Adrenal gland (tissue), 19 donors: ENCODE measurements at places on chromosomes 16 and 17.

- no peak for DNase-seq
- H3K27ac ChIP-seq: peak overlapping the region; percentile 53
- peaks cover 4% of the 10 kb centered on the region for H3K4me1 ChIP-seq
- peaks cover 84% of the 10 kb centered on the region for H3K36me3 ChIP-seq
- no peaks in the 10 kb centered on the region for H3K27me3 ChIP-seq
- H3K4me3 ChIP-seq: no peak overlapping the region
These were observed 23.9 kb downstream of the ACLY start for GRCh38 chr17:41894791-41895331.

- DNase-seq: peak; percentile 76
- no peaks in the 10 kb centered on the region for H3K36me3 ChIP-seq
- H3K27me3 ChIP-seq: no peaks in the 10 kb centered on the region
These were observed at the start of gene CTF1 for GRCh38 chr16:30896261-30896888. CTF1 (plus strand) TSS chr16:30896614; CDS start chr16:30896644, 30 bp downstream.

DNA sequence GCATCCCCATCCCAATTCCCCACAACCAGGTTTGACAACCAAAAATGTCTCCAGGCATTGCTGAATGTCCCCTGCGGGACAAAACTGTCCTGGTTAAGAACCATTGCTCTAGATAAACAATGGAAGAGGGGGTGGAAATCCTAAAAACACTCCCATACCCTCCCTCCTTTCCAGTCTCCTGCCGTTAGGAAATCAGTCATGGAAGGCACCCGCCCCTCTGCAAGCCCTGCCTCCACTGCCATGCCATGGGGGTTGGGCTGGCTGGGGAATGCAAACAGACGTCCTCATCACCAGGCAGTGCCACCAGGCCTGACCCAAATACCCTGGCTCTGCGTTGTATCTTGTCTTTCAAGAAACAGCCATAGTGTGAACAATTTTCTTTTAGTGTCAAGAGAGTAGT, 57.5 kb downstream of the CYTH1 start:
- H3K27ac ChIP-seq: no peak overlapping the region
- DNase-seq: peak; percentile 52
- H3K4me1 ChIP-seq: no peaks in the 10 kb centered on the region
- no peaks in the 10 kb centered on the region for H3K27me3 ChIP-seq
- no peaks in the 10 kb centered on the region for H3K36me3 ChIP-seq

DNA sequence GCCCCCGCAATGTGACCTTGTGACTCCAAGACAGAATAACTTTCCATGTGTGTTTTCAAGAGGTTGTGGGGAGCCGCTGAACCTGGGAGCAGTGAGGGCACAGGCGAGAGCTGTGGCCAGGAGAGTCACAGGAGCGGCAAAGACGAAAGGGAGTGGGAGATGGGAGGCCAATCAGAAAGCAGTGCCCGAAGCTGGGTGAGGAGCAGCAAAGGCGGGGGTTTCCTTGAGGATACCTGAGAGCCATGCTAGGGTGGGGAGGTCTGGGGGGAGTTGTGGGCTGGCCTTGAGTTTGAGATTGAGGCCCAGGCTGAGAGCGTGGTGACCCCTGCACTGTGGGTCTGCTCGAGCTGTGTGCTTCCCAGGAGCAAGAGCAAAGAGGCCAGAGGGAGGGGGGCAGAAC, 23.2 kb upstream of the NPTX1 start:
- H3K4me1 ChIP-seq: no peaks in the 10 kb centered on the region
- no peaks in the 10 kb centered on the region for H3K27me3 ChIP-seq
- DNase-seq: no peak
- H3K4me3 ChIP-seq: no peak overlapping the region
- no peak overlapping the region for H3K27ac ChIP-seq

DNA sequence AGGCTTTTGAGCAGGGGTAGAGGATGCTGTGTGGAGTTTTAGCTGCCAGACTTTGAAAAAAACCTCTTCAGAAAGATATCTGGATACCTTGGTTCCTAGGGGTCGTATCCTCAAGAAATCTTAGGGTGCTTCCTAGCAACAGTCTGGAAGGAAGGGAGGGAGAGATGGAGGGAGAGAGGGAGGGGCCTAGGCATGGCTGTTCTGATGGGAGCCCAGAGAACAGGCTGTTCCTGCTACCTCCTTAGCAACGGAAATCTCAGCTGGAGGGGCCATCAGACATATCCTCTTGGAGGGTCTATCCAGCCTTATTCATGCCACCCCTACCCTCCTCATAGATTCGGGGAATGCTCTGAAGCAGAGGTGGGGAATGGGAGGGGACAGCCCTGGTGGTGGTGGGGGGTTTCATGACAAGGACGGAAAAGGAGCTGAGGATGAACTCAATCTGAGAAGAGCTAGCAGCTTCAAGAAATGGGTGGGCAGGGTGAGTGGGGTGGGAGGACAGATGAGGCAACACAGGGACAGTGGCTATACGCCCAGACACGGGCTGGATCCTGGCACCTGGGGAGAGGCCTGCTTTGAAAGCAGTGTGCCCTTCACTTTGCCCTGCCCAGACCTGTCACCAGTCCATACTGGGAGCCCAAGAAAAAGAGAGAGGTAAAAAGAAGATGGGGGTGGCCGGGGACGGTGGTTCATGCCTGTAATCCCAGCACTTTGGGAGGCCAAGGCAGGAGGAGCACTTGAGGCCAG, 2.9 kb upstream of the THRA start:
- no peak for DNase-seq
- no peaks in the 10 kb centered on the region for H3K27me3 ChIP-seq
- H3K4me3 ChIP-seq: no peak overlapping the region
- H3K27ac ChIP-seq: no peak overlapping the region

GRCh38 chr16:88387941-88388627, 5.3 kb downstream of the ZNF469 start:
- H3K4me1 ChIP-seq: peaks cover 6% of the 10 kb centered on the region
- no peaks in the 10 kb centered on the region for H3K36me3 ChIP-seq
- no peaks in the 10 kb centered on the region for H3K27me3 ChIP-seq
- H3K4me3 ChIP-seq: no peak overlapping the region

- no peak overlapping the region for H3K4me3 ChIP-seq
- H3K27ac ChIP-seq: no peak overlapping the region
- DNase-seq: peak; percentile 48
- no peaks in the 10 kb centered on the region for H3K27me3 ChIP-seq
These were observed 5.1 kb downstream of the CYB5D1 start for GRCh38 chr17:7862692-7863437.

GRCh38 chr16:28321700-28322411, 29.5 kb downstream of the SBK1 start:
- no peak for DNase-seq
- H3K27ac ChIP-seq: no peak overlapping the region
- no peak overlapping the region for H3K4me3 ChIP-seq
- no peaks in the 10 kb centered on the region for H3K4me1 ChIP-seq

GRCh38 chr16:65876056-65876408, 490.5 kb upstream of the CDH5 start:
- no peaks in the 10 kb centered on the region for H3K36me3 ChIP-seq
- no peak overlapping the region for H3K27ac ChIP-seq
- DNase-seq: no peak
- H3K4me3 ChIP-seq: no peak overlapping the region

DNA sequence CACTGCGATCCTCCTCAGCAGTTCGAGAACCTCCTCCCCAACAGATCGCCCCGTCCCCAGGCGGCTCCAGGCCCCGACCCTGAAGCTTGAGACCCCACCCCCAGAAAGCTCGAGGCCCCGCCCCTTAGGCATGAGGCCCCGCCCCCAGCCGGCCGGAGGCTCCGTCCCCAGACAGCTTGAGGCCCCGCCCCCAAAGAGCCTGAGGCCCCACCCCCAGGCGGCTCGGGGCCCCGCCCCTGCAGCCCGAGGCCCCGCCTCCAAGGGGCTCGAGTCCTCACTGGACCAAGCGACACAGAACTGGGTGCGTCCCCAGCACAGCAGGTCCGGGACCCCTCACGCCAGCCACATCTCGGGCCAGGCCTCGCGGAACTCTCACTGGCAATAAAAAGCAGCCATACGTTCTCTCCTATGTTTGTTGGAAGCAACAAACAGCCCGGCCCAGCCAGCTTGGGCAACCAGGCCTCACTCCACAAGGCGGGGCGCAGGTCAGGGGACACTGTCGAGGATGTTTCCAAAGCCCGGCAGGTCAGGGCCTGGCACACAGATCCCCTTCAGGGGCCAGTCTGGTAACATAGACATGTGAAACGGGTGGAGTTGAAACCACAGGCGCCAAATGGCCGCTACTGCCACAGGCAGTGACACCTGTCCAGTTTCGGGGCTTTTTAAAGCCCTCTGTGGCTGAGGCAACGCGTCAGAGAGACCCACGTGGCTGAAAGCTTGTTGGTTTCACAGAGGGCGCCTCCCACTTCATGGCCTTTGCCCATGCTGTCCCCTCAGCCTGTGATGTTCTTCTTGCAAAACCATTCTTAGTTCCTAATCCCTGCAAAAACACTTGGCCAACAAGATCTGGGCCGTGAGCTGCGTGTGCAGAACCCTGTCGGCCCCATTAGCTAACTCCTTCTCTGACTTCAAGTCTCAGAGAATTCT, 224.2 kb downstream of the PARN start:
- DNase-seq: no peak
- H3K4me3 ChIP-seq: no peak overlapping the region
- H3K27ac ChIP-seq: no peak overlapping the region
- H3K27me3 ChIP-seq: no peaks in the 10 kb centered on the region
- no peaks in the 10 kb centered on the region for H3K36me3 ChIP-seq

DNA sequence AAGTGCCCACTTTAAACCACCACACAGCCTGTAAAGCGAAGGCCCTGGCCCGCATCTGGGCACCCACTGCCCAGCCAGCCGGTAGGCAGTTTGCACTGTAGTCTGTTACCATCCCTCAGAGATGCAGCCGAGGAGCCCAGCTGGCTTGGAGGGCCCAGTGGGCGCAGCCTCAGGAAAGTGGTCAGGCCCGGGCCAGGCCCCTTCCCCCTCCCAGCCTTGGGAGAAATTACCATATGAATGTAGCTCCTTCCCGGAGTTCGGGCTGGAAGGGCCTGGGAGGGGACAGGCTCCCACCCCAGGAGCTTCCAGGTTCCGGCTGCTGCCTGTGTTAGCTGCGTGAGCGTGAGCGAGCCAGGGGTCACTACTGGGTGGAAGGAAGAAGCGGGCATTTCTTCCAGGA, 325.4 kb downstream of the SEC14L1 start:
- H3K36me3 ChIP-seq: no peaks in the 10 kb centered on the region
- peak overlapping the region; percentile 29 for H3K27ac ChIP-seq
- peaks cover 29% of the 10 kb centered on the region for H3K4me1 ChIP-seq
- H3K27me3 ChIP-seq: no peaks in the 10 kb centered on the region

- DNase-seq: no peak
- H3K4me1 ChIP-seq: no peaks in the 10 kb centered on the region
- H3K27me3 ChIP-seq: no peaks in the 10 kb centered on the region
- no peak overlapping the region for H3K27ac ChIP-seq
These were observed 86.0 kb upstream of the LHX1 start for GRCh38 chr17:36851250-36851649.

DNA sequence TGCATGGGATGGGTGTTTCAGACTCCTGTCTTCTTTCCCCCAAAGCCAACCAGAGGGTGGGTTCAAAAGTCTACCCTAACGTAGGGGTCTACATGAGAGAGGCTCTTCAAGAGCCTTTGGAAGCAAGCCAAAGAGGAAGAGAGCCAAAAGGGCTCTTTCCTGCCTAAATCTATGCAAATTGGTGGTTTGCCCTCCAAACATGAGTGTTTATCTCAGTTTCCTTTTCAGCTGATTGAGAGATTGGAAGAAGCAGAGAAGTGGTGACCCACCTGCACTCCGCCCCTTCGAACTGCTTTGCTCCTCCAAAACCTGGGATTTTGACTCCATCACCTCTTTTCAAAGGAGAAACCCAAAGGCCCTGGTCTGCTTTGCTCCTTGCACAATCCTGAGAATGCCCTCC, 65.4 kb upstream of the MAF start:
- DNase-seq: no peak
- H3K36me3 ChIP-seq: no peaks in the 10 kb centered on the region
- H3K27me3 ChIP-seq: no peaks in the 10 kb centered on the region

DNA sequence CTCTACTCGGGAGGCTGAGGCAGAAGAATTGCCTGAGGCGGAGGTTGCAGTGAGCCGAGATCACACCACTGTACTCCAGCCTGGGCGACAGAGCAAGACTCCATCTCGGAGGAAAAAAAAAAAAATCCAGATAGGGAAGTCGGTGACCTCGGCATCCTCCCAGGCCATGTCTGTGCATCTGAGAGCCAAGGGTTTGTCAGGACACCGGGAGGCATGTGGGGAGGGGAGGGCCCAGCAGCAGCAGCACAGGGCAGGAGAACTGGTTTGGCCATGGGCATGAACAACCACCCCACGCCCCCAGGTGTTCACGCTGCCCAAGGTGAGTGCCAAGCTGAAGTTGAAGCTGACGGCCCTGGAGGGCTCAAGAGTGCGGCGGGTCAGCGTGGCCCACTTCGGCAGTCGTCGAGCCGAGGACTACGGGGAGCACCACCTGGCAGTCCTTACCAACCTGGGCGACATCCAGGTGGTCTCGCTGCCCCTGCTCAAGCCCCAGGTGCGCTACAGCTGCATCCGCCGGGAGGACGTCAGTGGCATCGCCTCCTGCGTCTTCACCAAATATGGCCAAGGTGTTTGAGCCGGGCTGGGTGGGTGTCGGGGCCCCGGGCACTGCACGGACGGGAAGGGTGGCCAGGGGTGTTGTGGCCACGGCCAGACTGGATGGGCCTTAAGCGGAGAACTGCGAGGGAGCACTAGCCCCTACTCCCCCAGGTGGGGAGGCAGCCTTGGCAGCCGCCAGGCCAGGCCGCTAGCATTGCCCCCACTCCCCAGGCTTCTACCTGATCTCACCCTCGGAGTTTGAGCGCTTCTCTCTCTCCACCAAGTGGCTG, 14.7 kb upstream of the MYO15B start:
- no peaks in the 10 kb centered on the region for H3K36me3 ChIP-seq
- DNase-seq: no peak
- no peak overlapping the region for H3K27ac ChIP-seq
- H3K4me3 ChIP-seq: no peak overlapping the region
- H3K4me1 ChIP-seq: no peaks in the 10 kb centered on the region

DNA sequence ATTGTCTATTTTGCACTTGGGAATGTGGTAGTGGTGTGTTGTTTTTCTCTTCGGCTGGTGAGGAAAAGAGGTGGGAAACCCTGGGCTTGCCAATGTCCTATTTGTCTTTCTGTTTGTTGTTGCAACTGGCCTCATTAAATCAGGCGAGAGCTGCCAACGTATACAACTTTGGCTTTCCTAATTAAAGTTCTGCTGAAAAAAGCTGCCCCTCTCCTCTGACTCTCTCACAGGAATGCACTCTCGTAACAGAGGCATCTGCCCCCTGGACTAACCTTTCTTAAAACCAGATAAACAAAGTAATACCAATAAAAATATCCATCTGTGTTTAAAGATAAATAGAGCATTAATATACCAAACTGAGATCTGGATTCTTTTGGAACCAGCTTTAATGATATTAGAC, 7.8 kb downstream of the CDRT15 start:
- H3K27me3 ChIP-seq: no peaks in the 10 kb centered on the region
- H3K36me3 ChIP-seq: no peaks in the 10 kb centered on the region
- H3K4me3 ChIP-seq: no peak overlapping the region
- DNase-seq: no peak
- H3K4me1 ChIP-seq: no peaks in the 10 kb centered on the region

GRCh38 chr16:23508589-23509440, 1.5 kb downstream of the GGA2 start:
- no peaks in the 10 kb centered on the region for H3K27me3 ChIP-seq
- no peaks in the 10 kb centered on the region for H3K36me3 ChIP-seq
- no peak for DNase-seq
- peak overlapping the region; percentile 91 for H3K27ac ChIP-seq
